ENCODE measurements at places on chromosomes 16 and 17.
A peak's percentile ranks its signal among the peaks of the same experiment; 100 is the strongest.

- no peak for DNase-seq
Measured at GRCh38 chr17:9897372-9897968, 7.6 kb downstream of the RCVRN start.

DNA sequence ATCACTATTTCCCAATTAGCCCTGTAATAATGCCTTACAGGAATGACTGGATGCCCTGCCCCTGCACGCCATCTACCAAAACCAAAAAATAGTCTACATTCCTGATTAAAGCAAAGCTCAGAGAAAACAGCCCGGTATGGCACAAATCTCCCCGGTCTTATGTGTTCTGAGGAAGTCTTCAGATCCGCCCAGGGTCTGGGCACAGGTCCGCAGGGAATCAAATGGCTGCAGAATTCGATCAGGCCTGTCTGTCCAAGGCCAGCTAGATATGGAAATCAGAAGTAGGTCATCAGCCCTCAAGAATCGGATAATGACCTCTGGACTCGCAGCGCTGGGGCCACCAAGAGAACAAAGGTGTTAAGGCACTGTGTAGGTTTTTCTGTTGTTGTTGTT, 171.0 kb downstream of the ZFHX3 start:
- DNase-seq: no peak

DNA sequence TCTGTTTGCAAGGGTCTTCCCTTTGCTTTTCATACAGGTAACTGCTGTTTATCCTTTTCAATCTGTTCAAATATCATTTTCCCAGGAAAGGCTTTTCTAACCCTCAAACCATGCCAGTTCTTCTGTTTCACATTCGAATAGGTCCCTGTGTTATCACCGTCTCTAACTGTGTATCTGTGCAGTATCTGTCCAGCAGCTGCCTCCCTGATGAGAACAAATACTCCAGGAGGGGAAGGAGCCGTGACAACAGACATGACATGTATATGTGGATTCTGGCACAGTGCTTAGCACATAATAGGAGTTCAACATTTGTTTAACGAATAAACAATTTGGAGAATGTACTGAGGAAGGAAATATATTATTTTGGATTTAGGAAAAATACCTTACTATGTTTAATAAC, 95.7 kb downstream of the STX8 start:
- no peak for DNase-seq

DNA sequence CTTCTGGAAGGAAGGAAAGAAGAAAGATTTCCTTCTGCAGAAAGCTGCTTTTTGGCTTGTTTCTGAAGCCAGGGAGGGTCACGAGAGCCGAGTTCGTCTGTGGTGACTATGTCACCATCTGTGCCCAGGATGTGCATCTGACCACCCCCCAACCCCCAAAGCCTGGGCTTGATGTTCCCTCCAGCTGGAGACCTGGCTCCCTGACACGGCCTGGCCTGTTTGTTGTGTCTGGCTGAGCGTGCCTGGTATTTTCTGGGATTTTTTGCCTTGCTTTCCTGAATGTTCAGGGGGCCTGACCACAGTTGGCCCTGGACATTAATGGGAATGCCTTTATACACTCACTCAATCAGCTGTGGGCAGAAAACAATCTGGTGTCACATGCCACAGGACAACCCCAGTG, 38.9 kb downstream of the LGALS9 start:
- no peak for DNase-seq

- no peak for DNase-seq
Measured at GRCh38 chr17:17033466-17033865, 8.8 kb upstream of the MPRIP start.

- peak; percentile 72 for DNase-seq
Measured at GRCh38 chr16:73396556-73396955, 348.6 kb upstream of the ZFHX3 start.

DNA sequence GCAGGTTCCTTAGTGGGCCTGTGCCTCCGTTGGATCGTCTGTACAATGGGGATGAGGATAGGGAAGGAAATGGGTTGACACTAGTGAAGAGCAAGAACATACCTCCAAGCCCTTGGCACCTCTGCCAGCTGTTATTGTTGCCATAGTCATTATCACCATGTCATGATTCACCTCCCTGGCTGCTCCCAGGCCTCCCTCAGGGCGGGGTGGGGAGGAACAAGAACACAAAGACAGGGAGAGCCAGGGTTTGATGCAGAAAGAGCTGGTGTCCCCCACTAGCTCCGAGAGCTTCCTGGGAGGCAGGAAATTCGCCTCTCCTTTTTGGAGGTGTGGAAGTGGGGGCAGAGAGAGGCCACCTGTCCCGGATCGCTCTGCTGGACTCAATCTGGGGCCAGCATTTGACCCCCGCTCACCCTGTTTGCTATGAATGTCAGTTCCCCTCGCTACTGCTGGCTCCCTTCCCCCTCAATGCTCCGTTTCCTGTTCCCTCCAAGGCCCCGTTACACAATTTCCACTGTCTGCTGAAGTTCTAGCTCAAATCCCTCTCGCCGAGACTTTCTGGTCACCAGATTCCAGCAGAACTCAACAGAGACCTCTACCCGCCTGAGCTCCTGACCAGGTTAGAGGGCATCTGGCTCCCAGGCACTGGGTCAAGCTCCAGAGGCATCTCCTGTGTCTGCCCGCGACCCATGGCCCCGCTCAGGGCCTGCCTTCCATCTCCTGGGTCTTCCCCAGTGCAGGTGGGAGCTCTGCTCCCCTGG, 9.1 kb downstream of the TIMP2 start:
- DNase-seq: peak; percentile 93

DNA sequence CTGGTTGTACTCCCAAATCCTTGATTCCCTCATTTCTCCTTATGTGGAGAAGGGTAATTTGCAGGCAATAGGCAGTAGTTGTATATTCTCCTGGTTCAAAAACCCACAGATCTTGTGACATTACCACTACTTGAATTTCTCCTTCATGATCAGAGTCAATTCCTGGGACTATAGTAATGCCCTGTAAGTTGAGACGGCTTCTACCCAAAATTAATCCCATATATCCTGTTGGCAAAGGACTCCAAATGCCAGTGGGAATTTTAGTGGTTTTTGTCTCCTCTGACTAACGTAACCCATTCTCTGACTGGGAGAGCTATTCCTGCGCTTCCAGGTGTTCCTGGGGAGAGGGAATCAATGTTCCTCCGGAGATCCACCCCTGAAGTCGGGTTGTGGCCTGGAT, 11.6 kb upstream of the ZNF689 start:
- no peak for DNase-seq

DNA sequence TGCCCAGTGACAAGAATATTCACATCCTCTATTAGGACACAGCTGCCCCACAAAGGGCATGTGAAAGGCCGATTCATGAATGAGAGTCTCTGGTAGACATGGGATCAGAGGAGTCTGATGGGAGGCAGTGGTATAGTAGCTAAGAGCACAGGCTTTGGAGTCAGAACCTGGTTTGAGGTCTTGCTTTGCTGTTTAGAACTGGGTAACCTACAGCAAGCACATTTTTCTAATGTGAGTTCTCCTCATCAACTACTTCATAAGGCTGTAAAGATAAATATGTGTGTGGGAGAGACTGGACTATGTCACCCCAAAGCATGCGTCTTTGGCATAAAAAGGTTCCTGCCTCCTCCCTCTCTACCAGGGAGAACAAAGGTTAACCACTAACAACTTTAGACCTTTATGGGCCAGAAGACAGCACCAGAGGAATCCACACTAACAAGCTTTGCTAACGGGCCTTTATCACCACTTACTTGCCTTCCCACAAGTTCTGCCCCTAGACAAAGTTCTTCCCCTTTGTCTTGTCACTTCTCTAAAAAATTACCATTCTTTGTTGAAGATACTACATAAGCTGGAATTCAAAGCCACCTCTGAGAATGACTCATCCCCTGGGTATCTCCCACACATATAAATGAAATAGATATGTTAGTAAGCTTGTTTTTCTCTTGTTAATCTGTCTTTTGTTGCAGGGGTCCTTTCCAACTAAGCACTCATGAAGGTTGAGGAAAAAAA, 21.1 kb downstream of the CDR2 start:
- peak; percentile 67 for DNase-seq

- DNase-seq: no peak
Measured at GRCh38 chr16:31427441-31428278, 500 bp downstream of the COX6A2 start.

- peak; percentile 70 for DNase-seq
Measured at GRCh38 chr17:57833179-57833939, 16.5 kb downstream of the MRPS23 start.

GRCh38 chr16:53905028-53905427, 201.1 kb downstream of the FTO start:
- no peak for DNase-seq

DNA sequence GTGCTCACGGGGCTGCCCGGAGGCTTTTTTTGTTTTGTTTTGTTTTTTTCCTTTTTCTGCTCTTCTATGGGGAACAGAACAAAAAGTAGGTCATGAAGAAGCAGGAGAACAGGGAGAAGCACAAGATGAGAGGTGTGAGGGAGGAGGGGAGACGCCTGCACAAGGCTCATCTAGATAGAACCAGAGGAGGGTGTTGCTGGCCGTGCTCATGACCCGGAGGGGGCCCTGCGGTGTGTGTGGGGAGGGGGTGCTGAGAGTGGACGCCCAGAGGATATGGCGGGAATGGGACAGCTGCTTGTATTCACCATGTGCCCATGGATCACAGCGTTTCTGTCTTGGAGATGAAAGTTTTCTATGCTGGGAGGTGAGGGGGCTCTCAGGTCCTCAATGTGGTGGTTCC, 183.7 kb downstream of the FOXL1 start:
- no peak for DNase-seq

- no peak for DNase-seq
Measured at GRCh38 chr16:1291576-1291974, 17.9 kb upstream of the UBE2I start.

GRCh38 chr17:50177983-50178834, 12.4 kb downstream of the SGCA start:
- peak; percentile 76 for DNase-seq

- no peak for DNase-seq
Measured at GRCh38 chr17:76086384-76086783, 7.4 kb downstream of the ZACN start.

GRCh38 chr17:48604770-48605329, at the start of gene HOXB6:
Gene HOXB6 (minus strand): TSS chr17:48604986. CDS start chr17:48598150, 6,836 bp downstream.
- no peak for DNase-seq

DNA sequence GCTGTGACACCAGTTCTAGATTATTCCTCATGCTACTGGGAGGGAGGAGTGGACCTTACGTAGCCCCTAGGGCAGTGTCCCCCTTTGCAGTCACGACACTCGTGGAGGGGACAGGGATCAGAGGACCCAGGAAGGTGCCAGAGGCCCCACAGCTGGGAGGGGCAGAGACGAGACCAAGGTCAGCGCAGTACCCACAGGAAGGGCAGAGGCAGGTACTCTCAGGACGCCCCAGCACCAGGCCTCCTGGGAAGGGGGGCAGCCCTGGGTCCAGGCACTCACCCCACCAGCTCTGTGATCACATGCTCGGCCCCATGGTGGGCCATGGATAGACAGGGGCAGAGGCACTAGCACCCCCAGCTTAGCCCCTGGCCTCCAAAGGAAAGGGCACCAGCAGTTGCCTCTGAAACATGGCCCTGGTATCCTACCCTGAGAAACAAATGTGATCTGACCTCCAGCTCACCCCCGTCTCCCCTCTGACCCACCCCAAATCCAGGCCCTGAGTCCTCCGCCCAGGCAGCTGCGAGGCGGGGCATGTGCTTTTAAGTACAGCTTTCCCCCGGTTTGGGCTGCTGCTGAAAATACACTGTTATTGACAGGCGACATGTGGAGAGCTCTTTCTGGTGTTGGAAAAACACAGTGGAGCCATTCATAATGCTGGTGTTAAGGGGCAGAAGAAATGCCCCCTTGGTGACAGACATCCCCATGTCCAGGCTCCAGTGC, 361.9 kb downstream of the C16orf95 start:
- DNase-seq: no peak

GRCh38 chr17:78558181-78558850, 18.9 kb downstream of the DNAH17 start:
- DNase-seq: no peak

GRCh38 chr16:85424260-85425073, 188.7 kb upstream of the GSE1 start:
- DNase-seq: no peak

DNA sequence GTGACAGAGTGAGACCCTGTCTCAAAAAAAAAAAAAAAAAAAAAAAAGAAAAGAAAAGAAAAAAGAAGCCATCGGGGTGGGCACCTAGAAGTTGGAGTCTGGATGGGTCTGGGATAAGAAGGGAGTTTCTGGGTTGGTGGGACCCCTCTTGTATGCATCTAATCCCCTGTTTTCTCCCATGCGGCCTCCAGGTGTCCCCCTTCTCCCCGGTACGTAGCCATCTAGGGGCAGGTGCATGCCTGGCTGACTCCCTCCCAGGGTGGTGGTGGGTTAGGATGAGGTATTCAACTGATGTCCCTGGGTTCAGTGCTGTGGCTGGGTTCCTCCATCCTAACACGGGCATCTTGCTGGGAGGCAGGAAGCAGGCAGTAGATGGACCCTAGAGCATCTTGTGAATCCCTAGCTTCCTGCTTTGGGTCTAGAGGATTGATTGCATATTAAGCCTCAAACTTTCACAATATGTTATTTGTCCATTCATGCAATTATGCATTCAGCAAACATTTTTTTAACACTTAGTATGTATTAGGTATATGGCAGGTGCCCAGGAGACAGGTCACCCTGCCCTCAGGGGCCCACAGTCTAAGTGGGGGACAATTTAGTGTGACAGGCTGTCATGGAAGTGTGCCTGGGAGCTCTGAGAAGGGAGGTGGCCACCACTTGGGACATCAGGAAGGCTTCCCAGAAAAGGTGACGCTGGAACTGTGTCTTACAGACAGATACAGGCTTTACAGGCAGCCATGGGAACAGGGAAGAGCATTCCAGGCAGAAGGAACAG, 13.1 kb downstream of the FMNL1 start:
- DNase-seq: no peak

DNA sequence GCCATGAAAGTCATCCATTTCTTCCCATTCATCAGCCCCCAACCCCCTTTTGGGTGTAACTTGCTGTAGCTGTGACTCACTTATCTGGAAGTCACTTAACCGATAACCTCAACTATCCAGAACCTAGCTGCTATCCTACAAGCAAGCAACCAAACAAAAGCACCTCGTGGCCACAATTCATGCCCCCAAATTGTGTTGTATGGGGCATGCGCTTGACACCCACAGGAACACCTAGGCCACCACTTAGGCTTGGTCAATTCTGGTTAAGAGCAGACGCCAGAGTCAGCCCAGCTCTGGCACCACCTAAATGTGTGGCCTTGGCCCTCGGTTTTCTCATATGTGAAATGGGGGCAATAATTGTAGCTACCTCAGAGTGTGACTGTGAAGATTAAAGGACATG, 3.7 kb downstream of the PIK3R5 start:
- no peak for DNase-seq

GRCh38 chr17:17420561-17421269, 56.1 kb upstream of the MED9 start:
- DNase-seq: no peak
